ENCODE measurements at places on chromosomes 2 and 18.
A peak's percentile ranks its signal among the peaks of the same experiment; 100 is the strongest.

DNA sequence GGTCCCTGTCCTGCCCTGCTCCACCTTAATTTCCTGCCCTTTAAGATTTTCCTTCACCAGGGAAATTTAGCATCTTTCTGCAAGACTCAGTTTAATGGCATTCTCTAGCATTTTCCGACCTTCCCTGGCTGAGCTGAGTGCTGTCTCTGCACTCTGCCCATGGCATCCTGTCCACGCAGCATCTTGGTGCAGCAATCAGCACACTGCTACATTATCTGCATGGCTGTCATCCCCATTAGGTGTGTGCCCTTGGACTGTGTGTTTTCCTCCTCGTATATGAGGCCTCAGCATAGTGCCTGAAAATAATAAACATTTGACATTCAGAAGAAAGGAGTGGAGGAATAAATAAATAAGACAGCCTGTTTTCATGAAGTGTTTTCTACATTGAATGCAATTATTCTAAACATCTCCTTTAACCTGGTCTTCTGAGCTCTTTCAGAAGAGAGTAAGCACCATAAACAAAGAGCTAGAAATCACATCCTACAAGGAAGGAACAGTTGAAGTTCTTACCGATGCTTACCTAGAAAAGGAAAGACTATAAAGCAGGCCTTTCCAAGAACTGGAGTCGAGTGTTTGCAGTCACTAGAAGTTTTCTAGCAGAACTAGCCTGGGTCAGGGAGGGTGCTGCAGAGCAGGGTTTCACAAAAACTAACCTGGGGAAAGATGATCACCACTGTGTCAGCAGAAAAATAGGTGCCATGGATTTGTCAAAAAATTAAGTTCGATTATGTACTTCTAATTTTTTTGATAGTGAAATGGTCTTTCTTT, 131.4 kb upstream of the ITGB6 start:
- DNase-seq: no peak

GRCh38 chr18:62856294-62856693, 141.0 kb downstream of the PHLPP1 start:
- no peak for DNase-seq

DNA sequence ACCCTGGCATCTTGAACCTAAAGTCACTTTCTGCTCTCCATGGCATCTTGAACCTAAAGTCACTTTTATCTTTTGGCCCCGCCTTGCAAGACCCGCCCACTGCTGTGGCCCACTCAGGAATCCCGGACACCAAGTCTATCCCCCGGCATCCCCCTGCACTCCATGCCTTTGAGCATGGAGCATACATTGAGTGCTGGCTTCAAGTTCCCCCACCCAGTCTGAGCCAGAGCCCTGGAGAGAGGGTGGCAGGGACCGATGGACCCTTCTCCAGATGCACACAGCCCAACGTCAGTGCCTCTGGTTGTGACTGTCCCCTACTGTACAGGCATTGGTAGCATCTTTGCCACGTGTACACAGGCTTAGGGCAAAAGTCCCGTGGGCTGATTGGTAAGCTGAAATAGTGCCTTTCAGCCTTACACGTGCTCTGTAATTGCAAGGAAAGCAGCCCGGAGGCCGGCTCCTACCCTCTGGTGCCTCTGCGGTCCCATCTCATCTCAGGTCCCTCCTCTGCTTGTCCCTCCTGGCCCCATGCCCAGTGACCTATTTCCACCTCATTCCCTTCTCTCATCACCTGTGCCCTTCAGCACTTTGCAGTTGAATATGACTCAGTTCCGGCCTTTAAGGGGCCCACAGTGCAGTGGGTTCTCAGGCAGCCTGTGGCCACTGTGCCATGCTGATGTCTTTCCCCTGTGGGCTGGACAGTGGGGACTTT, 154.0 kb downstream of the INHBB start:
- no peak for DNase-seq

DNA sequence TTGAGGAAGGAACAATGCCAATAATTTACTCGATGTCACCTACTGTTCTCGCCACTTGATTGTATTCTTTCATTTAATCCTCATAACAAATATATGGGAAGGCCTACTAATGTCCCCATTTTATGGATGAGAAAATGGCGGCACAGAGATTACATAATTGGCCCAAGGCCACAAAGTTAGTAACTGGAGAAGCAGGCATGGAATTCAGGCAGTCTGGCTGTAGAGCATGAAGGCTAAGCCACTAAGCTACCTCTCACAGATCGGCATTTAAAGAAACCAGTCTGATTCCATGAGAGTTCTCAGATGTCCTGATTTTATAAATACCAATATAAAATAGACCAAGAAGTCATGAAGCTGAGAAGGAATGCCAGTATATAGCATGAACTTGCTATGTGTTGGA, 121.8 kb upstream of the EPAS1 start:
- DNase-seq: no peak

DNA sequence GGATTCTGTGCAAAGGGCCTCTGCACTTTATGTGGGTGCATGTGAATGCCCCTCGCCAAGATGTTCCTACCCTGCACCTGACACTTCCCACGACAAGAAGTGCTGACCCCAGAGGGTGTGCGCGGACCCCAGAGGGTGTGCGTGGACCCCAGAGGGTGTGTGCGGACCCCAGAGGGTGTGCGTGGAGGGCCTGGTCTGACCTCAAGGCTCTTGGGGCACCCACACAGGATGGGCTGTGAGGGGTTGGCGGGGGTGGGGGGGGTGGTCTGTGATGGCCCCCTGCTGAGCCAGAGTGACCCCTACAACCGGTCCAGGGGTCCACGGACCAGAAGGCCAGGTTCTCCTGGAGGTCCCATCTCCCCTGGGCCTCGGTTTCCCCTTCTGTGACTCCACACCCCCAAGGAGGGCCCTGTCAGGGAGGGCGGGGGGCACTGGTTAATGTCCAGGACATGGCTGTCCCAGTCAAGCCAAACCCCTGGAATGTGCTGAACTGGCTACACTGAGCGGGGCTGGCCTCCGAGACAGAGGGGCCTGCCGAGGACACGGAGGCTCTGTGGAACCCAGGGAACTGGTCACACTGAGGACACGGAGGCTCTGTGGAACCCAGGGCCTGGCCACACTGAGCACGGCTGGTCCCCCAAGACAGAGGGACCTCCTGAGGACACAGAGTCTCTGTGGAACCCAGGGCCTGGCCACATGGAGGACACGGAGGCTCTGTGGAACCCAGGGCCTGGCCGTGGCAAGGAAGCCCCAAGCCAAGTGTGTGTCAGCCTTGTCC, 3.1 kb downstream of the NEU4 start:
- no peak for DNase-seq

- DNase-seq: no peak
Observed at GRCh38 chr2:159591221-159591620, 25.1 kb downstream of the BAZ2B start.

GRCh38 chr2:62641410-62641843, 64.1 kb upstream of the EHBP1 start:
- DNase-seq: no peak

- no peak for DNase-seq
Observed at GRCh38 chr2:98896944-98897343, 39.1 kb downstream of the CRACDL start.

- DNase-seq: no peak
Observed at GRCh38 chr18:31197676-31198075, 35.0 kb upstream of the DSC1 start.

GRCh38 chr2:34632327-34632726, 1033.2 kb upstream of the FAM98A start:
- DNase-seq: no peak

DNA sequence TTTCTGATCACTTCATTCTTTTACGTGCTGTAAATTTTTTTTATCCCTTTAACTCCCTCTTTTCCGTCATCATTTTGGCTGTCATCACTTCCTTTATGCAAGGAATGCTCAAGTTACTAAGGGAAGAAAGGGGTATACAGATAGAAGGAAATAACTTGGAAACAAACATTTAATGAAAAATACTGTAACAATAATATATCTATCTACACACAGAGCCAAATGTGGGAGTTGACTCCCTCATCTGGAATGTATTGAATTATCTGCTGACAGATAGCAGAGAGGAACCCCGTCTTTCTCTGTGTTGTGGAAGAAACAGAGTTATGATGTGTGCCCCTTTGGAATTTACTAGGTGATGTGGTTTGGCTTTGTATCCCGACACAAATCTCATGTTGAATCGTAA, 182.5 kb upstream of the NXPH2 start:
- DNase-seq: no peak

GRCh38 chr2:98698896-98699295, 32.0 kb downstream of the MGAT4A start:
- no peak for DNase-seq

GRCh38 chr2:112150447-112150846, 12.3 kb downstream of the FBLN7 start:
- DNase-seq: no peak

DNA sequence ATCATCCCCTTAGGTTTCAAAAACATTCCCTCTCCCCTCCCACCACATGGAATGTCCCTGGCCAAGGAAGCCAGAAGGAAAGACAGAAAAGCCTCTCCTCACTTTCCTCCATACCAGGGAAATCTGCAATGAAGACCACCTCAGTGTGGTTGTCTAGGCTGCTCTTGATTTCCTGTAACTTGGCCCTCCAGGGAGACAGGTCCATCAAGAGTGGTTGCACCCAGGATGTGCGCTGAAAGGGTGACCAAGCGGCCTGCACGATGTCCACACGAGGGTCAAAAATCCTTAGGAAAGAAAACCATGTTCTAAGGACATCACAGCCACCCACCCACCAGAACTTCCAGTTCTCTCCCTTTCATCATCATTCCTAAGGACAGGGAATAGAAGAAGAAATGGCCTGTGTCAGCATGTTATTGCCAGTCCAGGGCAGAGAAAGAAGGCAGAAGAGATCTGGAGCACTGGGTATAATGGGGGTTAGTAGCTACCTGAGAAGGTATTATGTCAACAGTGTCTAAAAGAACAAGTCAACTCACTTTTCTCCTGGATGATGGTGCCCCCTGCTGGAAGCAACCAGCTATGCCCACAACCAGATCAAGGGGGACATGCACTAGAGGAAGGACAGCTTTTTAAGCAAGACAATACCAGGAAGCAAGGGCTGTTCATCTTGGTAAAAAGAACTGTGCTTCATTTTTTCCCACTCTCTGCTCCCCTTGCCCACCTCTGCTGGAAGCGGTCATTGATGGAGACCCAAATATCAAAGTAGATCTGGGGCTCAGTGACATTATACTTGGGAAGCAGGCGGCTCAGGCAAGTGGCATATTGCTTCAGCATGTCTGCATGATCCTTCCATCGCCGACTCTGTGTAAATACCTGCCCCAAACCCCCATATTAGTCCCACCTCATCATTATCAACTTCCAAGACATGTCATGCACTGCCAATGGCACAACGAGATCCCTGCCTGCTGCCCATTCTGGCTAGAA, 9.3 kb downstream of the GGCX start:
- peak; percentile 87 for DNase-seq

GRCh38 chr18:2681993-2682603, 26.6 kb downstream of the SMCHD1 start:
- DNase-seq: no peak

- no peak for DNase-seq
Observed at GRCh38 chr2:170928036-170928823, 823 bp upstream of the GORASP2 start.

GRCh38 chr2:218285604-218286003, 6.7 kb downstream of the TMBIM1 start:
- DNase-seq: no peak

DNA sequence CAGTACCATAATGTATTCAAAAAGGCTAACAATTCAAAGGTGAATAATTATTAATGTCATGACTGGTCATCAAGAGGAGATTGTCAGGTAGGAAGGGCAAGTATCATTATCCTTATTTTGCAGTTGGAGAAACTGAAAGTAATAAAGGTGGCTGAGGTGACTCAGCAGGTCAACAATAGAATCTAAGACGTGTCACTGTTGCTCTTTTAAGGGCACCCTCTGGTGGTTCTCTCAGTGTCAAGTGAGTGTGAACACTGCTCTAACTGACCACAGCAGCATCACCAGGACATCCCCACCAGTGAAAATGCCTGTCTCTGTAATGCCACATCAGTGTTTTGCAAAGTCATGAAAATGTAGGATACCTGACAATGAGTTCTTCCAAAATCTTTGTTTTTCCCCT, 69.7 kb downstream of the DCC start:
- no peak for DNase-seq

GRCh38 chr2:183112577-183112976, 11.7 kb upstream of the NUP35 start:
- no peak for DNase-seq

- no peak for DNase-seq
Observed at GRCh38 chr2:108124736-108125495, 114.9 kb upstream of the SULT1C3 start.

- DNase-seq: no peak
Observed at GRCh38 chr2:85981579-85982247, 92.9 kb upstream of the ST3GAL5 start.

DNA sequence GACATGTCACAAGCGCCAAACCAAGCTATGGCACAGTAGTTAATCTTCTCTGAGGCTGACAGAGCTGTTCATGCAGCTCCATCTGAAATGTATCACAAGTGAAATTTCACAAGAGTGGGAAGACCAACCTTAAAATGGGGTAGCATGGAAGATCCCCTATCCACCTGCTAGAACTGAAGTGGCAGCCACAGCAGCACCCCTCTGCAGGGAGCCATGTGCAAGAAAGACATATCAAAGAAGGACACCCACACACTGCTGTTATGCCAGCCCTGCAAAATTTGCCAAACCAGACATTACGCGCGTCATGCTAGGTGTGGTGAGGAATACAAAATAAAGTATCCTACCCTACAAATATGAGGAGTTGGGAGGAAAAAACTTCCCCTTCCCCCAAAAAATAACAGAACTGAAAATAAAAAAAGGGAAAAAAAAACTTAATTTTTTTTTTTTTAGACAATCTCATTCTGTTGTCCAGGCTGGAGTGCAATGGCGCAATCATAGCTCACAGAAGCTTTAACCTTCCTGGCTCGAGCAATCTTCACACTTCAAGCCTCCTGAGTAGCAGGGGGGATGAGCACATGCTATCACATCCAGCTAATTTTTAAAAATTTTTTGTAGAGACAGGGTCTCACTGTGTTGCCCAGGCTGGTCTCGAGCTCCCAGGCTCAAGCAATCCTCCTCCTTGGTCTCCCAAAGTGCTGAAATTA, 76.2 kb downstream of the STK39 start:
- DNase-seq: no peak
